ENCODE measurements at places on chromosomes 12 and 14.

- no peak for DNase-seq
Observed at GRCh38 chr12:6110006-6110405, 14.5 kb downstream of the VWF start.

DNA sequence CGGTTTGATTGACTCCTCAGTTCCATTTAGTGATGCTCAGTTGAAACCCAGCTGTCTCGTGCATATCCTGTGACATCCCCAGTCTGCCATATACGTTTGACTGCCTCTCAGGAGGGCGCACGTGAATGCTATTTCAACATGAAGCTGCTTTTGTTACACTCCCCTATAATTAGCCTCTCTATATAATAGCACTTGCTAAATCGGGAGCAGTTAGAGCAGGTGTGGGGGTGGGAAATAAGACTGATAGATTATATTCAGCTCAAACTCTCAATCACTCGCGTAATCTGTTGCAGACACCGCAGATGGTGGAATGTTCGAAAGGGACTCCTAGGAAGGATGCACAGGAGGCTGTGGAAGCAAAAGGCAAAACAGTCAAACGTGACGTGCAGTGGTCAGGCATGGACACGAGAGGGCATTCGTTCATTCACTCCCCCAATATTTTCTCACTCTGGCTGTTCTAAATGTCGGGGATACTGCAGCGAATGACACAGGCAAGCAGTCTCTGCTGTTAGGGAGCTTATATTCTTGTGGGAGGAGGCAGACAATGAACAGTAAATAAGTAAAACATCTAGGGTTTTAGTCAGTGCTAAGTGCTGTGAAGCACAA, 29.8 kb downstream of the KCNA1 start:
- no peak for DNase-seq

- no peak for DNase-seq
Observed at GRCh38 chr14:97033556-97034081, 236.4 kb downstream of the VRK1 start.

GRCh38 chr14:88746052-88746451, 46.7 kb downstream of the EML5 start:
- DNase-seq, result no peak

DNA sequence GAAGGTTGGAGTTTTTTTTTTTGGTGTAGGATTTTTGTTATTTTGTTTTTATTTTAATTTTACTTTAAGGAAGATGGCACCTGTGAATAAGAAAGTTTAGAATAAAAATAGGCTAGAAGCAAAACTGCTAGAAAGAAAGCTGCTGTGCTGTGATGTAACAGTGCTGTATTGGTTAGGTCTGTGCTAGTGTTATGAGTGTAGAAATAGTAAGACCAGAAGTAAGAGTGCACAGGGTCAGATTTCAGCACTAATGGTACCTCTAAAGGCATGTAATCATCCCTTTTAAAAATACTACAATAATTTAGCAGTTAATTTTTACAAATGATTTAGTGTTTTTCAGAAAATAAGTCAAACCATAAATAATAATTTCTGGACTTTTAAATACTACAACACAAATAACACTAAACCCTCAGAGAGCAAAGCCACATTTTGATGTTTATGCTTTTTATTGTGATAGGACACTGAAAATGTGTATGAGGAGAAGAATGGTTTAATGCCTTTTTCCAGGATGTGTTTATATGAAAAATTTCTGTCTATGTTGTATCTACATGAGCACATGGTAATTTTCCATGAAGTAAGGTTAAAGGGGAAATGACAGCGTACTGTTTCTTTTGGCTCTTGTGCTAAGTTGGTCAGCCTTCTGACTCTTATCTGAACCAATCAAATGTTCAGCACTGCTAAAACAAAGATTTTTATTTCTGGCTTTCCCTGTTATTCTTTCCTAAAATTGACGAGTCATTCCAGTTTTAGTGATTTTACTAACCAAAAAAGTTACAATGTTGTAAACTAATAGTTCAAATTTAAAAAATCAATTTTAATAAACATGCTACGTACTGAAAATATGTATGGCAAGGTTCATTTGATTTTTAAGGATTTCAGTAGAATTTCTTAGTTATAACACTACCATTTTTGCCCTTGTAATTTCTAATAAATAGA, 96.1 kb downstream of the PPHLN1 start:
- DNase-seq, result no peak

- no peak for DNase-seq
Observed at GRCh38 chr14:55438066-55438683, 2.2 kb downstream of the TBPL2 start.

- DNase-seq, result peak; percentile 8
Observed at GRCh38 chr14:99479906-99480869, at the start of gene SETD3. Gene SETD3, minus strand, starts transcription at chr14:99480859. Its CDS starts 15,054 bp downstream, at chr14:99465805.

- DNase-seq, result no peak
Observed at GRCh38 chr12:119389687-119390086, 55.2 kb downstream of the CCDC60 start.

DNA sequence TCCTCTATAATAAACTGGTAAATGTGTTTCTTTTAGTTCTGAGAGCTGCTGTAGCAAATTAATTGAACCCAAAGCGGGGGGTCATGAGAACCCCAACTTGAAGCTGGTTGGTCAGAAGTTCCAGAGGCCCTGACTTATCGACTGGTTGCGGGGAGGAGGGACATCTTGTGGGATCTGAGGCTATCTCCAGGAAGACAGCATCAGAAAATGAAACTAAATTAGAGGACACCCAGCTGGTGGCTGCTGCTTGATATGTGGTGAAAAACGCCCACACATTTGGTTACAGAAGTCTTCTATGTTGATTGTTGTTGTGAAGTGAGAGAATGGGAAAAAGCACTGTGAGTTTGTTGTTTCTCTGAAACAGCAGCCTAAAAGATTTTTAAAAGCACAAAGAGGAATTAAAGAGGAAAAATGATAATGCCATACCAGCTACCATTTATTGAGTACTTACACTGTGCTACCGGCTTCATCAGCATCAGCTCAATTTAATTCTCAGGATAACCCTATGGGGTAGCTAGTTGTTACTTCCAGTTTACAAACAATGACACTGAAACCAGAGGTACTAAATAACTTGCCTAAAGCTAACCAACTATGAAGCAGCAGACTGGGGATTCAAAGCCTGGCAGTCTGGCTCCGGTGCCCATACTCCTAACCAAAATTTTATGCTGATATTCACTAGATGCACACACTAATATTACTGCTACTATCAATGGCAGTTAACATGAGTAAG, 24.3 kb downstream of the DDX24 start:
- DNase-seq, result no peak

DNA sequence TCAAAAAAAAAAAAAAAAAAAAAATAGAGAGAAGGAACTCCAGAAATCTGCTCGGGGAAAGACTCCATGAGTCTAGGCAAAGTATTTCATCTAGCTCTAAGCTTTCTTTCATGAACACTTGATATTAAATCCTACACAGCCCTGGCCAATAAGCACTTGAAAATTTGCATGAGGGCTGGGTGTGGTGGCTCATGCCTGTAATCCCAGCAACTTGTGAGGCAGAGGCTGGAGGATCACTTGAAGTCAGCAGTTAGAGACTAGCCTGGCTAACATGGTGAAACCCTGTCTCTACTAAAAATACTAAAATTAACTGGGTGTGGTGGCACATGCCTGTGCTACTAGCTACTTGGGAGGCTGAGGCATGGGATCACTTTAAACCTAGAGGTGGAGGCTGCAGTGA, 13.1 kb upstream of the METAP2 start:
- DNase-seq, result no peak

- DNase-seq, result no peak
Observed at GRCh38 chr14:71574976-71575375, 357.3 kb upstream of the RGS6 start.

DNA sequence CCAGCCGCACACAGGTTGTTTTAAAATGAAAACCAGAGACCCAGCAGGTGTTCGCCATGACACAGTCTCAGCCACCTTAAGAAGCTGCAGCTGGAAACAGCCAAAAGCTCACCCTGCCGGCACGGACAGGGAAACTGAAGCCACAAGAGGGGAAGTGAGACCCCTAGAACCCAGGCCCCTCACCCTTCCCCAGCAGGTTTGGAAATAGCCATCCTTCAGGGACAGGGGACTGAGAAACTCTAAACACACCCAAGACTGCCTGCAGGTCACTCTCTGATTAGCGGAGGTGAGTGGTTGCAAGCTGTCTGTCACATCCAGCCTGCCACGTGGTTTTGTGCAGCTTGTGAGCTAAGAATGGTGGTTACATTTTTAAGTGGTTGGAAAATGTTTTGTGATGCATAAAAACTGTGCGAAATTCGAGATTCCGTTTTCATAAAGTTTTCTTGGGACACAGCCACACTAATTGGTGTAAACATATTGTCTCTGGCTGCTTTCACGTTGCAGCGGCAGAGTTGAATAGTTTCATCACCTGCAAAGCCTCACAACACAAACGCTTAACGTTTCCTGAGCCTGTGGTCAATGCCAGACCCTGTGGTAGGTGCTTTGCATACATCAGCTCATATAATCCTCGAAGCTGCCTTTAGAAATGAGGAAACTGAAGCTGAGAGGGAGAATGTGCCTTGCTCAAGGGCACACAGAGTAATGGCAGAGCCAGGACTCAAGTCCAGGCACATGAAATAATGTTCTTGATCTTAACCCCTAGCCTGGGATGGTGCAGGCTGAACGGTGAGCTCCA, 1.7 kb upstream of the SELPLG start:
- DNase-seq, result no peak

- DNase-seq, result peak; percentile 45
Observed at GRCh38 chr12:10722502-10722904, 620 bp downstream of the YBX3 start.

GRCh38 chr14:104221636-104222369, 83.4 kb downstream of the KIF26A start:
- no peak for DNase-seq

GRCh38 chr14:39168591-39168990, 1.5 kb downstream of the TRAPPC6B start:
- DNase-seq, result no peak

- DNase-seq, result no peak
Observed at GRCh38 chr12:11085419-11085818, 6.7 kb downstream of the TAS2R43 start.

GRCh38 chr12:55074806-55075205, 51.4 kb upstream of the OR9K2 start:
- DNase-seq, result no peak

DNA sequence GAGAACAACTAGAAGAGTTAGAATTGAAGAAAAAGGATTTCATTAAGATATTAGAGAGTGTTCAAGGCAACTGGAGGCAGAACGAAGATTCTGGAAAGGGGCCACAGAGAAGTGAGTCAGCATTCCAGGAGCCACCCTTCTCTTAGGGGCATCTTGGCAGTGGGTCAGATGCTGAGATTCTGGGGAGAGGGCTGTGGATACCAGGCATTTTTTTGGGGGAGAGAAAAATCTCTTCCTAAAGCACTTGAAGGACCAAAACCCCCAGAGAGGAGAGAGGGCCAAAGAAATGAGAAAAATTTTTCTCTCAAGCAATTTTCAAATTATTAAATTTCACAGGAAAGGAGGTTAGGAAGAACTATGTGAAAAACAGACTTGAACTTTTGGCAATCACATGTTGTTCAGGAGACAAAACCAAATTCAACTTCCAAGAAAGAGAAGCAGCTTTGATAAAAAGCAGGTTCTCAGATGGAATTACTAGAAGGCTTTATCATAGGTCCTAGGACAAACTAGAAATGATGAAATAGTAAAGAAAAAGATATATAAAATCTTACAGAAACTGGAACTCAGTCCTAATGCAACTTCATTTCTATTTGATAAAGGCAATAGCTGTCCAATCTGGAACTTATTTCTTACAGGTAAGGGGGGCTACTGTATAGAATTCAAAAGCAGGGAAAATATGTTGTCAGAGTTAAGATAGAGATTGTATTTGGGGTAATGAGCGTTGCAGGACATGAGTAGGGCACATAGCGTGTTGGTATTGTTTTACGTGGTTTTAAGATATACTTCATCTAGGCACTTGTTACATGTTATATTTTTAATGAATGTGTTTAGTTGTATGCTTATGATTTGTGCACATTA, 1.1 kb upstream of the CLEC2D start:
- no peak for DNase-seq

DNA sequence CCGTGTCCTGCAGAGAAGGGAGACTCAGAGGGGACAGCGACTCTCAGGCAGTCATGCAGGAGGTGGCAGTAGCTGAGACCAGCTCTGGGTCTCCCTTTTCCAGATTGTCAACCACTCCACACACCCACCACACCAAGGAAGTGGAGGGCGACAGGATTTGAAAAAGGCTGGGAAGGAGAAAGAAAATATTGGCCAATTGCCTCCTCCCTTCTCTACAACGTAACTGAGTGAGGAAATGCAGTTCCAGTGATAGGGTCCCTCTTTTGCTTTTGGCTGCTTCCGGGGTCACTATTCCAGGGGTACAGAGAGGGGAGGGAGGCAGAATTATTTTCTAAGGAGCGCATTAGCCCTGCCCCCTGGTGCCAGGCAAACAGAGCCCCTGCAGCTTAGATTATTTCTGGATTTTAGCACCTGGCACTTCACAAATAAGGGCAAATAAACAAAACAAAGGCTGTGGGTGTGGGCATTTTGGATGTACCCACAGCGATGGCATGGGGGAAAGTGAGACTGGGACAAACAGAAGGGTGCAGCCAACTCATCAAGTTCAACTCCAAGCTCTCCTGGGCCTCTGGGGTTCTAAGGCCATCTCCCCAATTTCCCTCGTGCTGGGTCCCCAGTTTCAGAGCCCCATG, 20.4 kb downstream of the ASB2 start:
- no peak for DNase-seq

DNA sequence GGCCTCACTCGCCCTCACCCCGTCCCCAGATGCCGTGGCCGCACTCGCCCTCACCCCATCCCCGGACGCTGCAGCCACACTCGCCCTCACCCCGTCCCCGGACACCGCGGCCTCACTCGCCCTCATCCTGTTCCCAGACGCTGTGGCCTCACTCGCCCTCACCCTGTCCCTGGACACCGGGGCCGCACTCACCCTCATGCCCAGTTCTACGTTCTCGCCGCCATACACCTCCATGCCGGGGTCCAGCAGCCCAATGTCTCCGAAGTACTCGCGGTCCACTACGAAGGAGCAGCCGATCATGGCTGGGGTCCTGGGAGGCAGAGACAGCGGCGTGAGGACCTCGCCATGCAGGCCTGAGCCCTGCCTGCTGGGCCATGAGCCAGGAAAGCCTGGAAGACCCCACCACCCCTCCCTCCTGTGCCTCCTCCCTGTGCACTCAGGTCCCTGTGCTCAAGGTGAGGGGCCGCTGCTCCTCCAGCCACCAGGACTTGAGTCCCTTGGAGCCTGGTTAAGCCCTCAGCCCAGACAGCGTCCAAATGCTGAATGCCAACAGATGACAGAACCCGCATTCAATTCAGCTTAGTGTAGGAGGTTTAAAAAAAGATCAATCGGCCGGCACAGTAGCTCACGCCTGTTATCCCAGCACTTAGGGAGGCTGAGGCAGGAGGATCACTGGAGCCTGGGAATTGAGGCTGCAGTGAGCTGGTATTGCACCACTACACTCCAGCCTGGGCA, 81.5 kb downstream of the GALNT9 start:
- no peak for DNase-seq

- DNase-seq, result no peak
Observed at GRCh38 chr12:77600468-77600843, 230.2 kb upstream of the NAV3 start.

GRCh38 chr12:109289551-109289950, 19.5 kb downstream of the FOXN4 start:
- DNase-seq, result no peak

- no peak for DNase-seq
Observed at GRCh38 chr12:33669349-33669748, 229.7 kb upstream of the SYT10 start.

- no peak for DNase-seq
Observed at GRCh38 chr12:106971065-106971464, 15.4 kb downstream of the TMEM263 start.

- DNase-seq, result no peak
Observed at GRCh38 chr12:102816816-102817434, 100.1 kb downstream of the PAH start.

Measured in stimulated activated CD4-positive, alpha-beta T cell treated with anti-CD3 and anti-CD28 coated beads, TNF-alpha, amount 100 ng/mL, for 4 hours (primary cell).